Aorta (tissue), 5 donors: ENCODE measurements at places on chromosomes 12 and 14. TPM values are rescaled to one million over a fixed set of nuclear protein-coding genes. Genes with fewer than 3 reads are reported as not detected.

The GALNT9 gene
- 0.62 TPM for total RNA-seq

GRCh38 chr12:91866566-91866965 lies 279.1 kb downstream of the BTG1 start:
- no peak for DNase-seq

DNA sequence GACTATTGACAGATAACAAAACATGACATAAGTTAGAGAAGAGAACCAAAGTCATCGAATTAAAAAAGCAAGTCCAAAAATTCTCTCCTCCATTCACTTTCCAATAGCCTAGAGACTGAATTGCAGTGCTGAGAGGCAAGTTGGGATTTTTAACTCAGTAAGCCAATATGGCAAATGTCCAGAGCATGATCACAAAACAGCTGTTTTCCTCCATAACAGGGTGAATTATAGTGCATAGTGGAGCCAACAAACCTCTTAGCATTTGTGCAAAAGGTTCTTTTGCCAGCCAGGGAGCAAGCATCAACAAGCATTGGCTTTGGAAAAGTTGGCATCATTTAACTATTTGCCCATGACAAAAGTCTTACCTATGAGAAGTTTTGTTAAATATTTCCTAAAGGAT lies 458.8 kb upstream of the NOVA1 start:
- DNase-seq: no peak

- DNase-seq: no peak
These were observed 151.0 kb upstream of the SRRM4 start for GRCh38 chr12:118830296-118830695.

The PIWIL1 gene
- total RNA-seq: not detected

The ERO1A gene
- 51.4 TPM for total RNA-seq

- no peak for DNase-seq
These were observed 42.2 kb upstream of the ARID2 start for GRCh38 chr12:45687081-45688015.

DNA sequence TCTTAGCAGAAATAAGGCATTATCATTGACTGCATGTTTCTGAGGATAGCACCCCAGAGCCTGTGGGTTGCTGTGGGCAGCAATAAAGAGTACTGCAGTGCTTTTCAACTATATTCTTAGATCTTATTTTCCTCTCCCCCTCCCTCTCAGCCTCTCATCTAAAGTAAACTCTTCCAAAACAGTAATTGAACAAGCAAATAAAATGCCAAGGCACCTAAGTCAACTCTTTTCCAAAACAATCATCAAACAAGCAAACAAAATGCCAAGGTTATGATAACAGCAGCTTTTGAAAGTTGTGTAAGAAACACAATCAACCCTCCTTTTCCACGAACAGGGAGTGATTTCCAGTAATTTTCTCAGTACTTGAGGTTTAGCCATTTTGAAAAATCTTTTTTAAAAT lies 1542.6 kb downstream of the AACS start:
- DNase-seq: no peak
